HCT116 (cell line): ENCODE measurements at places on chromosomes 2 and 18. TPM values are rescaled to one million over a fixed set of nuclear protein-coding genes. Genes with fewer than 3 reads are reported as not detected.
A peak's percentile ranks its signal among the peaks of the same experiment; 100 is the strongest.

DNA sequence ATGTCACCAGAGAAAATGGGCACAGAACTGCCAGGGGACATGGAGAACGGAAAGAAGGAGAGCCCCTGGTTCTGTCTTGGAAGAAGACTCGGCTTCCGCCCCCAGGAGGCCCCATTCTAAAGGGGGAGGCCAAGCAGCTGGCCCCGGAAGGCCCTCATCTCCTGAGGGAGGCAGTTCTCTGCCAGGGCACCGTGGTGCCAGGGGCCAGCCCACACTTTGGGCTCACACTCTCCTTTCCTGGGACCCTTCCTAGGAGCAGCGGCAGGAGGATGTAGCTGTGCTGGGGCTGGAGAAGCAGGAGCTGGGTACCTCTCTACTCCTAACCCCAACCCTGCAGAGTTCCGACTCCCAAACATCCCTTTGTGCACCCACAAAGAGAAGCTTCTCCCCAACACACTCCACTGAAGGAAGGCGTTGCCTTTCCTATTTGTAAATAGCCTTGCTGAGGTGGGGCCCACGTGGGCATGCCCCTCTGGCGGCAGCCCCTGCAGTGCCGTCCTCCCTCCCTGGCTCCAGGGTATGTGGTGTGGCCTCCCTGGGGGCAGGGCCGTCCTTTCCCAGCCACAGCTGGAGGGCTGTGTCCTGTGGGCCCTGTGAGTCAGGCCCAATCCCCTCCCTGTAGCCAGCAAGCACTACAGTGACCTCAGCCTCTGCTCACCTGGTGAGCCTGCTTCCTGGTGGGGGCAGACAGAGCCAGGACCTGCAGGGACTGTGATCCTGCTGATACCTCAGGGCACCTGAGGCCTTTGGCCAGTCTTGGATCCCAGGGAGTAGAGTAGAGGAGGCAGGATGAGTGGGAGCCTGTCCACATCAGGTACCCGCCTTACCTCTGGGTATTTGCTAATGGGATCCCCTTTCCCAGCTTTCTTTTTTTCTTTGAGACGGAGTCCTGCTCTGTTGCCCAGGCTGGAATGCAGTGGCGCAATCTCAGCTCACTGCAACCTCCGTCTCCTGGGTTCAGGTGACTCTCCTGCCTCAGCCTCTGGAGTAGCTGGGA lies 26.6 kb downstream of the ZFP36L2 start:
- no peaks in the 10 kb centered on the region for H3K36me3 ChIP-seq
- H3K27ac ChIP-seq: peak overlapping the region; percentile 42
- H3K4me3 ChIP-seq: peak overlapping the region; percentile 31; the same call in 1 of the 2 replicates

- no peak overlapping the region for H3K4me3 ChIP-seq
- H3K27me3 ChIP-seq: no peaks in the 10 kb centered on the region
- H3K36me3 ChIP-seq: no peaks in the 10 kb centered on the region; the same call in 1 of the 2 replicates
- H3K4me1 ChIP-seq: no peaks in the 10 kb centered on the region
- no peak overlapping the region for H3K27ac ChIP-seq
Observed at GRCh38 chr2:151508519-151508918, 98.8 kb downstream of the RIF1 start.

DNA sequence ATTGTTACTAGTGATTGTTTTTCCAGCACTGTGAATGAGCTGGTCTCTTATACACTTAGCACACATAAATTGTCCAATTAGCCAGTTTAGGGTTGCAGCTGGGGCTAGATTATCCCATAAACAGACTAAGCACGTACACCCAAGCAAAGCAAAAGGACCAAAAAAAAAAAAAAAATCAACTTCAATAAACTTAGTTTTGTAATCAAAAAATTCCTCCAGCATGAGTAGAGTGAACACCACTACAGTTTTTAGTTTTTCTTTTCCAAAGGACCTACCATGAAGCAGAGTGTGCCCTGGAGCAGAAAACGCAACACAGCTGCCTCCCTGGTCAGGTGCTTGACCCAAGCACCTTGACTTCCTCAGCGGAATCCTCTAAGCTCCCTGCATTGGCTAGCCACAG lies 249.4 kb upstream of the SLC14A2 start:
- H3K36me3 ChIP-seq: no peaks in the 10 kb centered on the region
- no peak overlapping the region for H3K4me3 ChIP-seq
- no peaks in the 10 kb centered on the region for H3K4me1 ChIP-seq

GRCh38 chr2:31163011-31163539 lies 24.8 kb upstream of the GALNT14 start:
- H3K4me3 ChIP-seq: no peak overlapping the region
- no peaks in the 10 kb centered on the region for H3K4me1 ChIP-seq
- no peak for DNase-seq
- H3K27me3 ChIP-seq: peaks cover 60% of the 10 kb centered on the region
- H3K36me3 ChIP-seq: no peaks in the 10 kb centered on the region
- no peak overlapping the region for H3K27ac ChIP-seq

GRCh38 chr2:172811027-172811426 lies 75.4 kb downstream of the RAPGEF4 start:
- 0 out of 2 replicates have a peak, but pooled peaks cover 6% of the 10 kb centered on the region for H3K27me3 ChIP-seq
- no peak overlapping the region for H3K4me3 ChIP-seq
- no peaks in the 10 kb centered on the region for H3K4me1 ChIP-seq

- H3K4me1 ChIP-seq: peaks cover 23% of the 10 kb centered on the region
- no peaks in the 10 kb centered on the region for H3K36me3 ChIP-seq
- no peak overlapping the region for H3K4me3 ChIP-seq
- no peak overlapping the region for H3K27ac ChIP-seq
- H3K27me3 ChIP-seq: no peaks in the 10 kb centered on the region
- no peak for DNase-seq
Observed at GRCh38 chr2:231660860-231661259, 47.5 kb upstream of the PTMA start.

- no peak overlapping the region for H3K27ac ChIP-seq
- peaks cover 12% of the 10 kb centered on the region for H3K4me1 ChIP-seq
- H3K27me3 ChIP-seq: no peaks in the 10 kb centered on the region
- no peak overlapping the region for H3K4me3 ChIP-seq
- no peaks in the 10 kb centered on the region for H3K36me3 ChIP-seq
- peak; percentile 67 for DNase-seq
Observed at GRCh38 chr2:235468978-235469655, 24.7 kb upstream of the AGAP1 start.

GRCh38 chr2:176152350-176153181 lies 1.2 kb downstream of the HOXD4 start:
- H3K36me3 ChIP-seq: no peaks in the 10 kb centered on the region
- H3K4me3 ChIP-seq: no peak overlapping the region
- no peaks in the 10 kb centered on the region for H3K27me3 ChIP-seq
- DNase-seq: no peak

DNA sequence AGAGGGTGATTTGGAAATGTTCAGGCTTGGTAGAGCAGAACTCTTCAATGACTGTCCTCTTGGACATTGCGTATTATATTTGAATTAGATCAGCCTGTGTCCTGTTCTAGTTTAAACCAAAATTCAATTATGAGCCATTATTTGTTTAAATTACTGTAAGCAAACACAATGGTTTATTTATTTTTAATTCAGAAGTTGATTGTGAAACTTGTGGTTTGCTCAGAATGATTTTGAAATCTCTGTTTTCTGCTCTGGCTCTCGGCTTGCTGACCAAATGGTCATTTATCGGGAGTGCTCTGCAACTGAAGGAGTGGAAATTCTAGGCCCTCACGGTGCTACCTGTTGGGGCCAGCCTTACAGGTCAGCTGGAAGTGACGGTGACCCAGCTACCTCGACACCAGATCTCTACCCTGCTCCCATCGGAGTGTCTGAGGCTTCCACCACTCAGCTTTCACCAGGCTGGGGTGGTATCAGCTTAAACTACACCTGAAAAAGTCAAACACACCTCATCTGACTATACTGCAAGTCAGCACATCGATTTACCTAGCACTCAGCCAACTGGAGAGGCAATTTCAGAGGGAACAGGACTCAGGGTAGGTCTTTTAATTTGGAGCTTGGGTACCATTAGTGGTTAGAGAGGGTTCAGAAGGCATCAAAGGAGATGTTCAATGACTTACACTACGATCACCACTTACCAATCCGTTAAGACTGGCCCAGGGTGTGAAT lies 36.8 kb upstream of the GPD2 start:
- H3K4me3 ChIP-seq: peak overlapping the region; percentile 37
- H3K27me3 ChIP-seq: no peaks in the 10 kb centered on the region
- H3K4me1 ChIP-seq: peaks cover 54% of the 10 kb centered on the region
- H3K27ac ChIP-seq: peak overlapping the region; percentile 82

DNA sequence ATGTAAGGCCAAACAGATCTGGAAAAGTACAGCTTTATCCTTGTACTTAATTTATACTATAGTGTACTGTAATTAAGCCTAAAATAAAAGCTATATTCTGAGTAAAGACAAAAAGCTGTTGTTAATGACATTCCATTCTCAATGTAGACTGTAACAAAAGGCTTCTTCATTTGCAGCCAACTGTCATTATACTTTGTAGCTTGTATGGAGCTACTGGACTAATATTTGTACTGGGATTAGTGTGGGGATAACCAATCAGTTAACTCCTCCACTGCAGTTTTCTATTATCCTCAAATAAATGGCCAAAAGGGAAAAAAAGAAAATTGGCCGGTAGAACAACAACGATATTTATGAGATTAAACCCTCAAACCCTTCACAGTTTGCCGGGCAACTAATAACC lies 66.5 kb downstream of the STK39 start:
- no peak overlapping the region for H3K4me3 ChIP-seq
- DNase-seq: no peak
- H3K27me3 ChIP-seq: no peaks in the 10 kb centered on the region
- H3K4me1 ChIP-seq: peaks cover 79% of the 10 kb centered on the region
- H3K27ac ChIP-seq: no peak overlapping the region

DNA sequence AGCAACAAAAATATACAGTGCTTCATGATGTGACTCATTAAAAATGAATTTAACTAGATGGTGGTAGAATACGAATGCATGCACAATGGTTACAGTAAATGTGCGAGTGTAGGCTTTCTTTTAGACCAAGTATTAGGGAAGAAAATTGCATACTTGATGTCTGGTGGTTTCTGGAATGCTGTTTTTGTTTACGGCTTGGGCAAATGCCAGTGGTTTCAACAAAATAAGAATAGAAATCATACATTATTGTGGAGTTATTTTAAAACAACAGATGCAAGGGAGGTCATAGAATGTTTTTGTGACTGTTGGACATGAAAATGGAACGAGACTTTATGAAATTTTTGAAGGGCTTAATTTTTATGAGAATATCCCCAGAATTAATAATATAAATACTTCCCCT lies 580.9 kb downstream of the PLCL1 start:
- no peaks in the 10 kb centered on the region for H3K36me3 ChIP-seq
- no peaks in the 10 kb centered on the region for H3K4me1 ChIP-seq
- DNase-seq: no peak
- no peak overlapping the region for H3K27ac ChIP-seq
- no peaks in the 10 kb centered on the region for H3K27me3 ChIP-seq

- peaks cover 2% of the 10 kb centered on the region for H3K36me3 ChIP-seq
- H3K4me3 ChIP-seq: no peak overlapping the region
- H3K4me1 ChIP-seq: no peaks in the 10 kb centered on the region
- no peak for DNase-seq
- no peak overlapping the region for H3K27ac ChIP-seq
Observed at GRCh38 chr2:237539681-237540080, 26.7 kb upstream of the PRLH start.

GRCh38 chr2:7022492-7023385 lies 105.5 kb downstream of the RNF144A start:
- H3K36me3 ChIP-seq: peaks cover 4% of the 10 kb centered on the region; the same call in 1 of the 2 replicates
- H3K4me1 ChIP-seq: no peaks in the 10 kb centered on the region
- DNase-seq: no peak
- no peak overlapping the region for H3K4me3 ChIP-seq
- no peak overlapping the region for H3K27ac ChIP-seq

DNA sequence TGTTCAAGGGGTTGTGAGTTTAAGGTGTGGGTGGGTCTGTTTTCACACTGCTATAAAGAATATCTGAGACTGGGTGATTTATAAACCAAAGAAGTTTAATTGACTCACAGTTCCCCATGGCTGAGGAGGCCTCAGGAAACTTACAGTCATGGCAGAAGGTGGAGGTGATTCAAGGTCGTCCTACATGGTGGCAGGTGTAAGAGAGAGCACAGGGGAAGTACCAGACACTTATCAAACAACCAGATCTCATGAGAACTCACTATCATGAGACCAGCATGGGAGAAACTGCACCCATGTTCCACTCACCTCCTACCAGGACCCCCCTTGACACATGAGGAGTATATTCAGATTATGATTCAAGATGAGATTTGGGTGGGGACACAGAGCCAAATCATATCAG lies 38.0 kb downstream of the RHBDD1 start:
- no peaks in the 10 kb centered on the region for H3K4me1 ChIP-seq
- 0 out of 2 replicates have a peak, but pooled peaks cover 2% of the 10 kb centered on the region for H3K36me3 ChIP-seq
- H3K27ac ChIP-seq: no peak overlapping the region

GRCh38 chr2:72945450-72946019 lies 28.2 kb downstream of the EMX1 start:
- H3K27ac ChIP-seq: no peak overlapping the region
- no peaks in the 10 kb centered on the region for H3K27me3 ChIP-seq
- H3K36me3 ChIP-seq: no peaks in the 10 kb centered on the region
- no peak for DNase-seq
- H3K4me3 ChIP-seq: no peak overlapping the region
- H3K4me1 ChIP-seq: no peaks in the 10 kb centered on the region

DNA sequence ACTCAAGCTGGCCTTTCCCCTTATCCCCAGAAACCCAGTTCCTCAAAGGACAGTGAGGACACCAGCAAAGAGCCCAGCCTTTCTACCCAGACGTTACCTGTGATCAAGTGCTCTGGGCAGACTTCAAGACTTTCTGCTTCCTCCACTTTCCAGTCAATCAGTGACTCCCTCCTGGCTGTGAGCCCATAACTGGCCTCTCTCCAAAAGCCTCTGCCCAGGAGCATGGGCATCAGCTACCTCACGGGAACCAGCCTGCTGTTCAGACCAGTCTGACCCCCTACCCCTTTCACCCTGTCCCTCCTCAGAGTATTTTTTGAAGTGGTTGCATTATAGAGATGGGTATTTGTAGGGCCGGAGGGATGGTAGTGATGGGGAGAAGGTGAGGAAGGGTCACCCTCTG lies 27.7 kb upstream of the CYP27A1 start:
- no peaks in the 10 kb centered on the region for H3K4me1 ChIP-seq
- H3K27me3 ChIP-seq: no peaks in the 10 kb centered on the region
- no peak overlapping the region for H3K27ac ChIP-seq
- H3K36me3 ChIP-seq: peaks cover 39% of the 10 kb centered on the region

Gene CDH20
- total RNA-seq: not detected

Gene ING5
- total RNA-seq: 45.9 TPM

Gene ASAP2
- 16.5 TPM for total RNA-seq

Gene POTEE
- 1.9 TPM for total RNA-seq

Gene INHA
- total RNA-seq: not detected

Gene PCARE
- total RNA-seq: not detected

Gene MEP1B
- not detected for total RNA-seq

Gene EVA1A
- total RNA-seq: 2.8 TPM

Gene GALNT5
- 3.9 TPM for total RNA-seq

Gene SRD5A2
- not detected for total RNA-seq

Gene DYSF
- 0.89 TPM for total RNA-seq

Gene TEX261
- total RNA-seq: 37.9 TPM

Gene FSHR
- not detected for total RNA-seq
